Glutamatergic neuron (in vitro differentiated cells): ENCODE measurements at places on chromosomes 3 and 15.

DNA sequence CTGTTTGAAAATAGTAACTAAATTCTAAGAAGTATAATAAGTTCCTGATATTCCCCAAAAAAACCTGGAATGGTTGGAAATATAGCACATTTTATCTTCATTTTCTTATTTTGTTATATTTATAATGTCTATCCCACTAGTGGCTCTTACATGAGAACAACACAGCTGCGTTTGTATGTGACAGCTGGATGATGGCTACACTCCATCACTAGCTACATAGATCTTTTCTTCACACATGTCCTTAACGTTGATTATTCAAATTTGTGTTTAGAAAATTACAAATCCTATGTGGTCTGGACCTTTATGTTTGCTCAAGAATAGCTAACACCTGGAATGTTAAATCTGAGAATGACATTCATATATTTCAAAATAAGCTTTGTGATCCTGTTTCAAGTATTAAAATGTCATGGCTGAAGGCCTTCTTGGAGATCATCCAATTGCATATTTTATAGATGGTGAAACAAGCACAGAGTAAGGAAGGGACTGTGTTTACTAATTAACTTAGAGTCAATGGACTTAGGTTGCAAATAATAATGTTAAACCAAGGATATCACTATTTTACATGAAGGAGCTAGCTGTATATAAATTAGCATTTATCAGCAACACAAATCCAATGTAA, 60.8 kb downstream of the ATP13A5 start:
- no peak for DNase-seq

- DNase-seq, result no peak
Observed at GRCh38 chr3:129441215-129441614, 1.2 kb downstream of the IFT122 start.

- DNase-seq, result peak; percentile 57
Observed at GRCh38 chr15:59174835-59175831, 31.5 kb upstream of the LDHAL6B start.

DNA sequence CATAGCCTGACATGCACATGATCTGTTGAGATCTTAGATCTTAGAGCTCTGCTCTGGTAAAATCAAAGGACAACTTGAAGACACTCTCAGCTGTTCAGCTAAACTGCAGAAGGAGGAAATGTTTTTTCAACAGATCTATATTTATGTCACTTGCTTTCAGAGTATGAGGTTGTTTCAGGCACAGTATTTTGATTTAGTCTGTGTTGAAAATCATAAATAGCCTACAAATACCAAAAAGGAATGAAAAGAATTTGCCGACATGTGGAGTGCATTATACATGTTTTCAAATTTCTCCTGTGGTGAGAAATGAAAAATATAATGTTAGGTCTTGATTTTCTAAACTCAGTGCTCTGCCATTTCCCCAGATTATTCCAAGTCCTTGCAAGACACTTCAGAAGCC, 1118.4 kb downstream of the TBL1XR1 start:
- DNase-seq, result no peak

- DNase-seq, result no peak
Observed at GRCh38 chr3:17399586-17399985, 342.8 kb downstream of the TBC1D5 start.
